ENCODE measurements at places on chromosomes 3 and 15.

GRCh38 chr3:114714957-114715460 is 421.2 kb downstream of the TIGIT start:
- no peak for DNase-seq

DNA sequence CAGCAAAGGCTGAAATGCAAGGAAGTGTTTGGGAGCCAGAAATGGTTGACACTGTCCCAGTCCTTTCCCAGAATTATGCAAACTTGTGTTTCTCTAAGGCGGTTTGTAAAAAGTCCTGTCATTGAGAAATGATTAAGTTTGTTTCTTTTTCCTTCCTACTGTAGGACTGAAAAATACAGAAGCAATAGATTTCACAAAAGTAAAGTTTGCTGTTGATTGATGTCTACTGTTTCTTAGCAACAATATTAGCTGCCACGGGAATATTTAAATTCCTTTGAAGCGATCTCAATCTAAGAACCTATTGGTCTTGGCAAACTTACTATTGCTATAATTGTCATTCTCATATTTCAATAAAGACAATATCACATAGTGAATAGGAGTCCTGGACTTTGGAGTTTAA is 100.7 kb upstream of the IL12A start:
- no peak for DNase-seq

DNA sequence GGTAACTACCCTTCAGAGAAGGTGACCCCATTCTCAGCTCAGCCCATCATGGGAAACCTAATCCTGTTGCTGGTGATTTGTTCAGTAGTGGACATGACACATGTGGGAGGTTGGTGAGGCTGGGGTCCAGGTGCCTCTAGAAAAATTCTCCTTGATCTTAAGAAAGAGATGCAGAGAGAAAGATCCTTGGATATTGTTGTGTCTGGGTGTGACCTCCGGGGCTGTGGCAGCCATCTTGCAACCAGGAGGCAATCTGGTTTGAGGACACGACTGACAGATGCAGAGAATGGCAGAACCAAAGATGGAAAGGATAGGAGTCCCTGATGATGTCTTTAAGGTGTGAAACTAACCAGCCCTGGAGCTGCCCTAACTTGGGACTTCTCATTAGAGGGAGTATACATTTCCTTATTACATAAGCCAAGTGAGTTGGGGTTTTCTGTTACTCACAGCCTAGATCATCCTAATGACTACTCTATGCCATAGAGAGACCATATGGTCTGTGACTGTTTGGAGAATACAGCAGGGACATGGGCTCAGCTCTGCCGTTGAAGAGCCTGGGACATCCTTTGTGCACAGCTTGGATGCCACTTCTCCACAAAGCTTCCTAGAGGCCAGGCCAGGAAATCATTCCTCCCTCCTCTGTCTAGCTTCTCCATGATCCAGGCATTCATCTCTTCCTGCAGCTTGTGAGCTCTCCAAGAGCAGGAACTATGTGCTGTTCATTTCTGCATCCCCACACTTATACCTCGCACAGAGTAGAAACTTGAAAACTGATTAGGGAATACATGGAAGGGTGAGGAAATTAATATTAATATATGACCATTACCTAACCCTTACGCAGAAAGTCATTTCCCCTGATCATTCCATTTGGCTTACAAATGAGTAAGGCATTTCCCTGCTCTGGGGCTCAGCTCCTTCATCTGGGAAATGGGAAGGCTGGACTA is 45.9 kb downstream of the HRH1 start:
- DNase-seq, result no peak

DNA sequence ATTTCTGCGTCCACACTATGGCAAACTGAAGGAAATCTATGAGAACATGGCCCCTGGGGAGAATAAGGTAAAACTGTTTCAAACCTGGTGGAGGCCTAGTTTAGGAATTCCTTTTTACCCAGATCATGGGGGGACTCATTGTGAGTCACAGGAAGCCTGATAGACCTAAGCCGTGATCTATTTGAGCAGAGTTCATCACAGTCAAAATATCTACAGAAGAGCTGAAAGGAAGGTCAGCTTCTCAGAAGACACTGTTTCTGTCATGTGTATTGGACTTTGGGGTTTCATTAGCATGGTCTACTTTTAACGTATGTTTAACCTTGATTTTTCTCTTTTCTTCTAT is 1.3 kb downstream of the PSMD2 start:
- DNase-seq, result no peak

- no peak for DNase-seq
These were observed 14.3 kb downstream of the ZBTB47 start for GRCh38 chr3:42667523-42668412.

GRCh38 chr15:40590667-40591050 is 3.4 kb upstream of the KNL1 start:
- no peak for DNase-seq

GRCh38 chr3:187971629-187972028 is 182.3 kb upstream of the LPP start:
- no peak for DNase-seq

DNA sequence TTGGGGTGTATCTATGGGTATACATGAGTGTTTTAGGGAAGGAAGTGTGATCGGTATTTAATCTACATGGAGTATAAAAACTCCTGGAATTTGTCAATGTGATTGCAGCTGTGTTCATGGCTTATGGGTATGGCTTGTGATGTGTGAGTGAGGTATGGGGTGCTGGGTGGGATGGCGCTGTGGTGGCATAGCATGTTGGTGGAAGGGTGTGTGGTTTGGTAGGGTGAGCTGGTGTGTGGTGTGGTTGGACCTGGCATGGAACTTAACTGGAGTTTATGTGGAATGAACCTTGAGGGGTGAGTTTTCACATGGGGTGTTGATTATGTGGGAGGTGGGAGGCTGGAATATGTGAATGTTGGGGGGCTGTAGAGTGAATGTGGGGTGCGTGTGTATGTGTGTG is 492 bp upstream of the MOBP start:
- no peak for DNase-seq

- no peak for DNase-seq
These were observed 360.5 kb upstream of the NAALADL2 start for GRCh38 chr3:174498638-174499037.

DNA sequence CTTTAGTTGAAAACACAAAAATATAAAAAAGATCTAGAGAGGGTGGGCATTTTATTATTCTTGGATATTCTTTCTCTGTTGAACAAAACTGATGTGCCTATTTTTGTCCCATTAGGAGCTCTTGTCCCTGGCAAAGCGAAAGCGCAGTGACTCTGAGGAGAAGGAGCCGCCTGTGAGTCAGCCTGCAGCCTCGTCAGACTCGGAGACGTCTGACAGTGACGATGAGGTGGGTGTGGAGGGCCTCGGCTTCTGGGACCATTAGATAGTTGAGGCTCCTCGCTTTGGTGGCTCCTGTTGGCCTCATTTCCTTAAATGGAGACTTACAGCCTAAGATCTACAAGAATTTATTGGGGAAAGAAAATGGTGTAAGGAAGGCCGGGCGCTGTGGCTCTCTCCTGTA is 21.3 kb downstream of the RTF1 start:
- DNase-seq, result no peak

DNA sequence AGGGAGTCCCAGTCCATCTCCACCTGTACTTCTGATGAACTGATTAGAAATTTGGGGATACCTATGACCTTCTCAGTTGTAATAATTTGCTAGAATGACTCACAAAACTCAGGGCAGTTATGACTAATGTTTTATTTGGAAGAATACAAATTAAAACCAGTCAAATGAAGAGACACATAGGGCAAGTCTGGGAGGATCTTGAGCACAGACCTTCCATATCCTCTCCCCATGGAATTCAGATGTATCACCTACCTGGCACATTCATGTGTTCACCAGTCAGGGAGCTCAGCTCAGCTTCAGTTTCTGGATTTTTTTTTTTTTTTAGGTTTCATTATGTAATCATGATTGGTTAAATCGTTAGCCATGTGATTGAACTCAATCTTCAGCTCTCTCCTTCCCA is 247.7 kb downstream of the VGLL3 start:
- no peak for DNase-seq

GRCh38 chr3:156915372-156915771 is 89.2 kb downstream of the LEKR1 start:
- DNase-seq, result no peak

DNA sequence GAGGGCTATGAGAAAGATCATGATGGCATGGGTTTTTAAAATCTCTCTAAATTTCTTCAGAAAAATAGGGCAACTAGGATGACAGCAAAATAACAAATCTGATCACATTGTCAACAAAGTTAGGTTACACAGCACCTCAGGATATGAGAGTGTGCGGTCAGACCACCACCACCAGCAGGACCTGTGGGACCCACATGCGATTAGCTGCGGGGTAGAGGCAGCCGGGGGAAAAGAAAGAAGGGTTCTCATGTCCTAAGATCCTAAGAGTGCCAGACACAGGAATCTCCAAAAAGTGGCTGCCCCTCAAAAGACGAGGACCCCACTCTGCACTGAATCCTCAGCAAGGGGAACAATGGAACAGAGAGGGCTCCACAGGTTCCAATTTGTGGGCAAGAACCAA is 15.6 kb downstream of the CHRNA3 start:
- no peak for DNase-seq

DNA sequence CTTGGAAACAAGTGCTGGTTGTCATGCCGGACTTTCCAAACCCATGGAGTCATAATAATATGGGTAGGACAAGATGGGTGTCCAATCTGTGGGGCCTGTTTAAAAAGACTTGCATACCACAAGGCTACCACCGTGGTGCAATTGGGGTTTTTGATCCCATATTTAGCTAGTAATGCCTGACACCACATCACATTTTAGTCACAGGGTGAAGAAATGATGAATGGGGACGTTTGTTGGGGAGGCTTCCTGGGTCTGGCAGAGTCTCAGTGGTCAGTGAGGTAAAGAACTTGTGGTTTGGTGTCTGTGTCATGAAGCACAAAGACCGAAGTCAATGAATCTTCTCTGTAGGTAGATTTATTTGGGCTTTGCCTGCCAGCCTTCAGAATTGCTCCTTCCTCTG is 31.0 kb downstream of the P3H2 start:
- no peak for DNase-seq

GRCh38 chr3:153633407-153633806 is 471.4 kb downstream of the RAP2B start:
- no peak for DNase-seq

- DNase-seq, result no peak
These were observed 2.0 kb downstream of the GMNC start for GRCh38 chr3:190860521-190860920.

DNA sequence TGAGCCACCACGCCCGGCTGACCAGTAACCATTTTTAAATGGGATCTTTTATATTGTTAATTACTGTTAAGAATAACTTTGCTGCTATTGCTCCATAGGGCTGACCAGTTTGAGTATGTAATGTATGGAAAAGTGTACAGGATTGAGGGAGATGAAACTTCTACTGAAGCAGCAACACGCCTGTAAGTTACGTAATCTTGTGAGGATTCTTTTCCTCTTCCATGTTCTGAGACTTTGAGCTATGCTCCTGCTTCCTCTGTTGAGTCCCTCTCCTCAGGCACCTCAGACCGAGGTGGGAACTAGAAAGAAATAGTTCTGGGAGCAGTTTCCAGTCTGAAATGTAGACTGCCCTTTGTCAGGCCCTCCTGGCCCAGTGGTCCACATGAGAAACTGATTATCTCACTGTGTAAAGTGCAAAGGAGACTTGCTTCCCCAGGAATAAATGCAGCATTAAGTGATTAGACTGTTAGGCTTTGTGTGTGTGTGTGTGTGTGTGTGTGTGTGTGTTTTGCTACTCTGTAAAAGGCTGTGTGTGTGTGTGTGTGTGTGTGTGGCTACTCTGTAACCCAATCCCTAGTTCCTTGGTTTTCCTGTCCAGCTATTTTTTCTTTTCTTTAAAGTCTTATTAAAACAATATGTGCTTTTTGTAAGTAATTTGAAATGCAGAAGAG is 5.2 kb downstream of the POLR2H start:
- no peak for DNase-seq

- DNase-seq, result peak; percentile 57
These were observed 89.4 kb downstream of the LINGO1 start for GRCh38 chr15:77543159-77543882.

DNA sequence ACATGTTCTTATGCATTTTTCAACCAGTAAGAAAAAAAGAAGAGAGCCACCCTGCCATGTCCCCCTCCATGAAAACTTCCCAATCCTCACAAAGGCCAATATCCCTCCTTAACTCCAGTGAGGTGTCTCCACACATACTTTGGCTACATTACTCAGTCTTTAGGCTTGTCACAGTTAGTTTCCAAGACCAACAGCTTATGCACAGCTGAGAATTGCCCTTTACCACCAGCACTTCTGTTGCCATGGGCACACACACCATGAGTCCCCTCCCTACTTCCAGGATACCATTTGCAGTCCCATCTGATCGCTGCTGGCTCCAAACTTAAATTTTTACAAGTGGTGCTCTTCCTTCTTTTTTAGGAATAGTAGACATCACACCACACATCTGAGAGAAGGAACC is 150.3 kb upstream of the STRIT1 start:
- DNase-seq, result no peak

GRCh38 chr3:142148044-142148791 is 1.1 kb downstream of the TFDP2 start:
- DNase-seq, result no peak

DNA sequence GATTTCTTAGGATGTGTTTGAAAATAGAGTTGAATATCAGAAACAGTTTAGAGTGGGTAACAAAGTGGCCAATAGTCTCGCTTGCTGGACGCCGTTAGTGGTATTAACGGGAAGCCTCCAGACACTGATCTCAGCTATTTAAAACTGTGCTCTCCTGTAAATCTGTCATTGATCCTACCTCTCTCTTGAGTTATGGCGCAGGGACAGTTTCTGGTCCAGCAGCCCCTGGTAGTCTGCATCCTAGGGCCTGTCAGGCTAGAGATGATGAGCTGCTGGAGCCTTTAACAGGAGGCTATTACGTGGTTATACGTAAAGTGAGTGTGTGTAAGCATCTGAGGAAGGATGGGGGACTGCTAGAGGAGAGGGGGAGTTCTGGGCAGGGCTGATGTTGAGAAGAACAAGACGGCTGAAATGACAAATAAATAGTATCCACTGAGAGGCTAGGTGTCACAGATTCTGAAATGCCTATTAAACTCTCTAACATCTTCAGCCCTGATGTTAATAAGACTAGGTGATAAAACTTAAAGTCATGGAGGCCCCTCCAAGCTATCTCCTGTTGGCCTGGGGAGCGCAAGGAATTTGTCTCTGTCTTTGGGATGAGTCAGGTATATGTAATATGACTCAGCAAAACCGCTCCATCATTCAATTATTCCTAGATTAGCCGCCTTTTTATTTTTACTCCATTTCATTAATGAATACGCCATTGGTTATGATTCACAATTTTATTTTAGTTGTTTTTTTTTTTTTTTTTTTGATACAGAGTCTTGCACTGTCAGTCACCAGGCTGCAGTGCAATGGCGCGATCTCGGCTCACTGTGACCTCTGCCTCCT is 155.7 kb downstream of the GREM1 start:
- no peak for DNase-seq

GRCh38 chr15:75233504-75234190 is 24.5 kb upstream of the GOLGA6C start:
- no peak for DNase-seq

GRCh38 chr15:90376789-90377188 is 11.3 kb upstream of the IQGAP1 start:
- peak; percentile 44 for DNase-seq

- DNase-seq, result no peak
These were observed 42.0 kb upstream of the SKOR1 start for GRCh38 chr15:67783303-67783702.

DNA sequence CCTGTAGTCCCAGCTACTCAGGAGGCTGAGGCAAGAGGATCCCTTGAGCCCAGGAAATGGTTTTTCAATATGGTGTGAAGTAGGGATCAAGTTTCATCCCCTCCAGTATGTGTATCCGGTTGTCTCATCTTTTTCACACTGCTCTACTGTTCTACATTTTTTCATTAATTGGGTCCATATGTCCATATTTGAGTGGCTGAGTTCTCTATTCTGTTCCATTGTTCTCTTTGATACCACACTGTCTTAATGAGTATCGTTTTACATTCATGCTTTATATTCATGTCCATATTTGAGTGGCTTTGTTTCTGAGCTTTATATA is 81.6 kb upstream of the LRRFIP2 start:
- no peak for DNase-seq
